CD4-positive, alpha-beta T cell treated with Interleukin-6 at 100 ng/mL for 8 hours (primary cell): ENCODE measurements at places on chromosomes 4 and X.

DNA sequence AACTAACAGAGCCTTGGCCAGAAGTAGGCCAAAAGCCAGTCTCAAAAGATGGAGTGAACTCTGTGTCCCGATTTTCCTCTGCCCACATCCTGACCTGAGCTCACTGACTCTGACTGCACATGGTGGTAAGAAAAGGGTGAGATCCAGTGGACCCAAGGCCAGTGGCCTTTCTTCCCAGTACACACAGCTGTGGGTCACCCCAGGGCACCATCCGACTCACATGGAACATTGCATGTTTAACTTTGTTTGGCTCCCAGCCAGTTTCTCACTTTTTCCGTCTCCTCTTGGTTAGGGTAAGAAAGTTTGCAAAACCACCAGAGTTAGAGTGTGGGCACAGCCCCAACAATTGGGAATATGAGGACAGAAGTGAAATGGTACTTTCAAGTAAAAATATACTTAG, 69.8 kb downstream of the GAB1 start:
- DNase-seq, result no peak

GRCh38 chr4:165192956-165193355, 14.4 kb upstream of the KLHL2 start:
- DNase-seq, result no peak

DNA sequence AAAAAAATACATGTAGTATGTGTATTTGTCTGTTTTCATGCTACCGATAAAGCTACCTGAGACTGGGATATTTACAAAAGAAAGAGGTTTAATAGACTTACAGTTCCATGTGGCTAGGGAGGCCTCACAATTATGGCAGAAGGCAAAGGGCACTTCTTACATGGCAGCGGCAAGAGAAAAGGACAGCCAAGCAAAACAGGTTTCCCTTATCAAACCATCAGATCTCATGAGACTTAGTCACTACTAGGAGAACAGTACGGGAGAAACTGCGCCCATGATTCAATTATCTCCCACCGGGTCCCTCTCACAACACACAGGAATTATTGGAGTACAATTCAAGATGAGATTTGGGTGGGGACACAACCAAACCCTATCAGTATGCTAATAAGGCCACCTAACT, 137.0 kb upstream of the ELOVL6 start:
- no peak for DNase-seq

GRCh38 chrX:11683057-11683456, 17.3 kb upstream of the ARHGAP6 start:
- no peak for DNase-seq

- DNase-seq, result no peak
These were observed 136.6 kb downstream of the NHS start for GRCh38 chrX:17511556-17511955.

DNA sequence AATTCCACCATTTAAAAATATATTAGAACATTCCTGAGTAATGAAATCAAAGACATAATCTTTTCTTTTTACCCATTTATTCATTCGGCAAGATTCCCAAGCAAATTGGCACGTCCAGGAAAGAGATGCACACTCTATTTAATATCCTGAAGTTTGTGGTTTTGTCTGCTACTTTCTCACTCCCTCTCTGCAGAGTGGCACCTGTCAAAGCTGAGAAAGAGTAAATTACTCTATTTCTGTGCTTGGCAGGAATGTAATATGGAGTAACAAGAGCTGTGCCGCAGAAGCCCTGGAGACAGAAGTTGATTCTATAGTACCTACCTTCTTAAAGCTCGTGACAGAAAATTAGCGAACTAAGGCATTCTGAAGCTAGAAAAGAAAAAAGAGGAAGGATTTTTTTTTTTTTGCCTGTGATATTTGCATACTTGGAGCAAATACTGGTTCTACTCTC, 5.5 kb downstream of the GSTCD start:
- no peak for DNase-seq

DNA sequence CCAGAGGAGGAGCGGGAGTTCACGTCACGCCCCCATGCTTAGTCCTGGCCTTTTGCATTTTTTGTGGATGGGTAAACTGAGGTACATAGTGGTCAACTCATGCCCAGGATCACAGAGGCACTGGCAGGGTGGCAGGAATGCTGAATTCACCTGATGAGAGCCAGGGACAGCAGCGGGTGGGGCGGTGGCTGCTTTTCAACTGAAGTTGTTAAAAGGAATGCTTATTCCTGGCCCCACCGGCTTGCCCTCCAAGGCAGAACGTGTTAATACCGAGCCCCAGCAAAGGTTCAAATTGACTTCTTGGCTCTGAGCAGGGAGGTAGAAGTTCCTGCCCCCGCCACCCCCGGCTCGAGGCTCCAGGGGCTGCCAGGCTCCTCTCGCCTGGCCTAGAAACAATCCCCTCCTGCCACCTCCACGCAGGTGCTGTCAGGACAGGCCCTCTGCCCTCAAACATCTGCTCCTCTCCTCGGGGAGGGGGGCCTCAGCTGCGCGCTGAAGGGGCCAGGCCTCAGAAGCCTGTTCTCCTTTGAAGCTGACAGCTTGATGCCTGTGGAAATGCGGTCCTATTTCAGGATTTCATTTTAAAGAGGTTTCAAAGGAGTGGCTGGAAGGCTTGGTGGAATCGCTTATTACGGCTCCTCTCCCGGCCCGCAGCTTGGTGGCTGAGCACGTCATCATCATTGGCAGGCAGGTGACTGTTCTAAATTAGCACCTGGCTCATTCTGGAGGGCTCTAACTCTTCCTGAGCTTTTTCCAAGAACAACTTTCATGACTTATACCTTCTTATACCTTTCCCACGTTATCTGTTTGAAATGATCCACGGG, 93.0 kb downstream of the PHKA2 start:
- DNase-seq, result no peak

- DNase-seq, result no peak
These were observed 25.0 kb upstream of the NSG1 start for GRCh38 chr4:4361883-4362282.

GRCh38 chr4:60682901-60683300, 517.2 kb upstream of the ADGRL3 start:
- DNase-seq, result no peak

DNA sequence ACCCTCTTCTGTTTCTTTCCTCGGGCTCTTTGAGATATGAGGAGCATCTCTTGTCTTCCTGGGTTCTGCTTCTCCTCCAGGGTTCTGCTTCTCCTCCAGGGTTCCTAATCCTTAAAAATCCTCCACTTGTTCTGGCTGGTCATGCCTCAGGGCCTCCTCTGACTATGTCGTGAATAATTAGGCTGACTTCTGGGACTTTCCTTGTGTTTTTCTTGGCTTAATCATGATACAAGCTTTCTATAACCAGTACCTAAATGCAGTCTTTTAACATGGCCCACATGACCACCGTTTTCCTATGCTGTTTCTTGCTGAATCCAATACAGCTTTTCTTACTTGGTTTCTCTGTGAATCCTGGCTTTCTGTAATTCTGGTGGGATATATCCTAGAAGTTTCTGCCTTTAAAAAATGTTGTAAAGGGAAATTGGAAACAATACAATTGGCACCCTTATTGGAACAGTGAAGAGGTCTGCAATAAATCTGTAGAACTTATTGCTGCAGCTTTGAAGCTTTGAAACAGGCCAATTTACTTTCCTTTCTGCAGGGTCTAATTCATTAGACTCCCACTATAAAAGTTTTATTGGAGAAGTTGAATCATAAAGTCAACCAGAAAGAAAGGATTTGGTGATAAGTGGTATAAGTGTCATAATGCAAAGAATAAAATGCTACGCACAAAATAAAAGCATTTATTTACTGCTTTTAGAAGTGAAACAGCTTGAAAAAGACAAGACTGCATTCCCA, 213.1 kb downstream of the UGT8 start:
- DNase-seq, result no peak

DNA sequence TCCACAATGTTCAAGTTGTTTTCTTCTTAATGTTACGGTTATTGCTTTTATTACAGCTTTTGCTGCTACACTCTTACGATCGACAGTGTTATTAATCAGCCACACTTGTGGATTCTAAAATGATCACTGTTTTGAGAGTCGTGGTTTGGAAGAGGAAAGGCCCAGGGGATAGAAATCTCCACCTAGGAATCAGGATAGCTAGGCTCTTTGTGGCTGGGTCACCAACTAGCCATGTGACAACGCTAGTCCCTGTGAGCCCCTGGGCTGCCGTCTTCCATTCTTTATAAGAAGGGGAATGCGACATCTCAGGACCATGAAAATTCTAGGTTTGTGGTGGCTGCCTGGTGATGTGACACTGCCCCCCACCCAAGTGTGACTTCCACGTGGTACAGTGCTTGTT, 380 bp downstream of the SLC34A2 start:
- no peak for DNase-seq

DNA sequence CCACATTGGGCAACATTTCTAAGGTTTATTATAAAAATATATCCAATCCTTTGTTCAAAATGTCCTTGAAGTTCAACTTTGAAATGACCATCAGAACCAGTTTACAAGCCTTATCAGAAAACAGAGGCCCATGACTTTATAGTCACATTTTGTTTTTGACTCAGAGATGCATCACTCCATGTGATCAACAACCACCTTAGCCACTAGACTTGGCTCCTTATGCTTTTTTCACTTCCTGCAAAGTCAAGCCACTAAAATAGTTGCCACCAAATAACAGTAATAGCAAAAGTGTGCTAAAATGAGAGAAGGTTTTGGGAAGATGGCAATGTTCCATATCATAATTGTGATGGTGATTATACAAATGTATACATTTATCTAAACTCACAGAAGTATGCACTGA, 181.7 kb downstream of the MAML3 start:
- no peak for DNase-seq

DNA sequence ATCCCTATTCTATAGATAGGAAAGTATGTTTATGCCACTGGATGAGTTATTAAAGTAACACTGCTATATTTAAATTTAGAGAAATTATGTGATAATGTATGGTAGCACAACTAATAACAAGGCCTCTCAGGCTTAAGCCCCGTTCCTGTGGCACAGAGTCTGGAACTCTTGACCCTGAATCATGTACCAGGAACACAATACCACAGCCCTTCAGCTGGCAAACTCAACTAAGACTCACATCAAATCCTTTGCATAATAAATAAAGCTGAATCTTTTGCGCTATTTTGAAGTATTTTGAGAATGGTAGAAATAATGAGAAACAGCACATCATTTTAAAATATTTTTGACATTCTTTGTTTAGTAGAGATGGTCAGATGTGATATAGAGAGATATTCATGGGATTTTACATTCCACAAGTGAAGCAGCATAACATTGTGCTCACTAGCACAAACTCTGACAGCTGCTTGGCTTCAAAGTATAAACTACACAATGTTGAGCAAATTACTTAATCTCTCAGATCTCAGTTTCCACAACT, 478.4 kb upstream of the FAM241A start:
- DNase-seq, result no peak

DNA sequence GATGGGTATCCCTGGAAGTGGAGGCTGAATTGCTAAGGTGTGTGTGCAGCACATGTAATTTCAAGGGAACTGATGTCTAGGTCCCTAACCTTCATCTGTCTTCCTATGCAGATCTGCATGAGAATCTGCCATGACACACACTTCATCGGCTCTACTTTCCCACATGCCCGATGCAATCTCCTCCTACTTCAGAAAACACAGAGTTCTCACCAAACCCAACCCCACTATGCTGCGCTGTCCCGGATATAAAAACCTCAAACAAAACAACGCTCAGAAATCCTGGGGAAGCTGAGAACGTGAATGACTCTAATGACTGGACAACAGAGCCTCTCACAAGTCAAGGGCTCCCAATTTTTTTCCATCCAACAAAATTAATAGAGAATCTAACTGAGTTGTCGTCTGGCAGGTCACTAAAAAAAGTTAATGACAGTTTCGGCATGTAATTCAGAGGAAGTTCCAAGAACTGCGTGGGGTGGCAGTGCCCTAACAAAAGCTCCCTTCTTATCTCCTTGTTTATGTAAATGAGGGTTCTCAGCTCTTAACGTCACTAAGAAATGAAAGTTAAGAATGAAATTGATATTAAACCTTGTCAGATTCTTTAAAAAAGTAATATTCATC, 39.0 kb downstream of the STX18 start:
- DNase-seq, result peak; percentile 20

DNA sequence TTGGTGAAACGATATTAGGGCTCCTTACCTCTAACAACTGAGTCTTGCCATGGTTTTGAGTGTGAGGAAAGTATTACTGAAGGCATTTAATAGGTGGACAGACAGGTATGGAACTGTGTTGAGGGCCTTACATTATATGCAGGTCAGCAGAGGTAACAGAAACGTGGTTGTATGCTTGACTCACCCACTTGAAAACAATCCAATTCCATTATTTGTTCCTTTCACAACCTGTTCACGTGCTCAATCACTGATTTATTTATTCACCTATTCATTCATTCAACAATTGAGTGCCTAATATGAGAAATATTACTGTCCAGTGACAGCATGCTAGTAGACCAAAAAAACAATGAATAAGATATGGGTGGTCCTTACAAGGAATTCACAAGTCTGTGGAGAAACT, 33.3 kb upstream of the PPARGC1A start:
- DNase-seq, result no peak

GRCh38 chr4:164614999-164615398, 138.9 kb upstream of the SMIM31 start:
- DNase-seq, result no peak

DNA sequence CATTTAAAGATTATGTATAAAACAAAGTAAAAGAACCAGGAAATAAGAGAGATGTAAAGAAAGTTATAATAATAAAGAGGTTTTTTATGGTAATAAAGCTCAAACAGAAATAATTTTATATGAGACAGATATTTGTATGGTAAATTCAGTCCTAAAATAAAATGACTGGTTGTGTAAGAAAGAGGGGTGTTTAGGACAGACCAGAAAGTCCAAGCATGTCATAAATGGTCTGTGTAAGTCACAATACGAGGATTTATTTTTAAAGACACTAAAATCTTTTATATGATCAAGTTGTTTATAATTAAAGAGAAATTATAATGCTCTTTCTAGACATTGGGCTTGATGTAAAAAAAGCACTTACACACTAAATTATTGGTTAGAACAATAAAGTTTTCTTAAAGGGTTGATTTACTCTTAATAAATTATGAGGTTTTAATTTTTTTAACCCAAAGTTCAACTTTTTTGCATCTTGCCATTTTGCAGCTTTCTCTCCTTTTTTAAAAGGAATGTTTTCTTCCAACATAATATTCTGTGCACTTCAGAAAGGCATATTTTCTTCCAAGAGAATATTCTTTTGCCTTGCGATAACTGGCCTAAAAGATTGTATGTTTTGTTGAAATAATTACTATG, 61.9 kb upstream of the TCEAL2 start:
- DNase-seq, result no peak

GRCh38 chr4:153905231-153905630, 116.3 kb upstream of the SFRP2 start:
- DNase-seq, result no peak

GRCh38 chr4:39574946-39575345, 47.7 kb upstream of the UGDH start:
- DNase-seq, result no peak
